ENCODE measurements at places on chromosomes 5 and 9.

GRCh38 chr9:123942542-123942941, 12.6 kb upstream of the DENND1A start:
- no peak for DNase-seq

DNA sequence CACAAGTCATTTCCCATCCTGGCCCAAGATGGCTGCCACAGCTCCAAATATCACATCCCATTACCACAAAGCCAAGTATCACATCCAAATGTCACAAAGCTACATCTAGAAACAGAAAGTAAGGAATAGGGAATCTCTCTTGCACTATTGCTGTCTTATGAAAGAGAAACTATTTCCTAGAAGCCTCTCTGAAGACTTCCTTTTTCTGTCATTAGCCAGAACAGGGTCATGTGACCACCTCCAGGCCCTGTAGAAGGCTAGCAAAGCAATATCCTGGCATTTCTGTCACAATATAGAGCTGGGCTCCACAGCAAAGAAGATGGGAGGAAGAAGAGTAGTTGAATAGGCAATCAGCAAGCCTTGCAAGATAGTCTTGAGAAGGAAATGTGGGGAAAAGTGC, 99.2 kb downstream of the SH3TC2 start:
- DNase-seq: no peak

- no peak for DNase-seq
Observed at GRCh38 chr9:36110434-36110833, 26.1 kb upstream of the GLIPR2 start.

GRCh38 chr5:103272377-103272776, 13.8 kb downstream of the MACIR start:
- no peak for DNase-seq

- DNase-seq: peak; percentile 26
Observed at GRCh38 chr9:130466537-130467217, 21.9 kb downstream of the ASS1 start.

DNA sequence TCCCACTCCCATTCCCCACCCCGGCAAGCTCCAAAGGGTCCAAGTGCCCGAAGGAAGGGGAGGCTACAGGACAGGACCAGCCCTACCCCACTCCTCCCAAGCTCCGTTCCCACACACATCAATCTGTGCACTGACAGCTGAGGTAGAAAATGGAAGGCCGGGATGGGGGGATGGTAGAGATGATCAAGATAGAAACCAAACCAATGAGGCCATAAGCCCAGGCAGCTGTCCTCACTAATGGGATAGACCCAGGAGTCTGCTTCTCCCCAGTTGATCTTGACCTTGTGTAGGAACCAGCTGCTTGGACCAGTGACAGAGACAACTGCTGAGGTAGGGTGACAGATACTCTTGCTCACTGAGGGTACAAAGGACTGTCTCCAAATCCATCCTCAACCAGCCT, 38.6 kb downstream of the B4GALT1 start:
- no peak for DNase-seq

DNA sequence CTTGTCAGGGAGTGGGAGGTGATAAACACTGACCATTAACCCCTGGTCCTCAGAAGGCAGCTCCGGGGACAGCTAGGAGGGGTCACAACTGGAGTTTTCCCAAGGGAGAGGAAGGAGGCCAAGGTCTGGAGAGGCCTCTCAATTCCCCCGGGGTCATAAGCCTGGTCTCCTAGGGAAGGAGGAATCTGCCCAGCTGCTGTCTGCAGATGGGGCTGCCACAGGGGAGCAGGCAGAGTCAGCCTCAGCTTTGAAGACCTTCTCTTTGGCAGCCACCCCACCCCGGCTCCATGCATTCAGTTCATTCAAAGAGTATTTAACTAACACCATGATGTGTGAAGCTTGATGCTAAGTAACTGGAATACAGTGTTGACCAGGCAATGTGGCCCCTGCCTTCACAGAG, 74.6 kb upstream of the HSPA9 start:
- DNase-seq: no peak

- no peak for DNase-seq
Observed at GRCh38 chr5:26791021-26791420, 247.4 kb downstream of the CDH9 start.

GRCh38 chr5:159340511-159340910, 10.2 kb upstream of the IL12B start:
- no peak for DNase-seq

GRCh38 chr9:18297056-18297841, 176.7 kb upstream of the ADAMTSL1 start:
- peak; percentile 25 for DNase-seq

GRCh38 chr5:37272511-37272910, 23.3 kb upstream of the CPLANE1 start:
- DNase-seq: no peak

DNA sequence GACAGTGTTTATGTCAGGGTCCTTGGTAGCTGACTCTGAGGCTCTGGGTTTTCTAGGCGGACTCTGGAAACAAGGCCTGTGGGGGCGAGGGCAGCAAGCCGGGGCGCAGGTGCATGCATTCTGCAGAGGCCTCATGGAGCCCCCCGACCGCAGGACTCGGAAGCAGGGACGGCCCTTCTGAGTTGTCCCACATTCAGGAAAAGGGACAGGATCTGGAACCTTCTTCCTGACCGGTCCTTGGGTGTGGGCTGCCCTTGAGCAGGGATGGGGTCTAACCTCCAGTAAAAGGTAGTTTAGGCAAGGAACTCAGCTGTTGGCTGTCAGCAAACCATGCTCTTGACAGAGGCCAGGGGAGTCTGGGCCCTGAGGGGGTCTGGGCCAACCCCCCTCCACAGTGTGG, 7.4 kb upstream of the COL5A1 start:
- DNase-seq: no peak

DNA sequence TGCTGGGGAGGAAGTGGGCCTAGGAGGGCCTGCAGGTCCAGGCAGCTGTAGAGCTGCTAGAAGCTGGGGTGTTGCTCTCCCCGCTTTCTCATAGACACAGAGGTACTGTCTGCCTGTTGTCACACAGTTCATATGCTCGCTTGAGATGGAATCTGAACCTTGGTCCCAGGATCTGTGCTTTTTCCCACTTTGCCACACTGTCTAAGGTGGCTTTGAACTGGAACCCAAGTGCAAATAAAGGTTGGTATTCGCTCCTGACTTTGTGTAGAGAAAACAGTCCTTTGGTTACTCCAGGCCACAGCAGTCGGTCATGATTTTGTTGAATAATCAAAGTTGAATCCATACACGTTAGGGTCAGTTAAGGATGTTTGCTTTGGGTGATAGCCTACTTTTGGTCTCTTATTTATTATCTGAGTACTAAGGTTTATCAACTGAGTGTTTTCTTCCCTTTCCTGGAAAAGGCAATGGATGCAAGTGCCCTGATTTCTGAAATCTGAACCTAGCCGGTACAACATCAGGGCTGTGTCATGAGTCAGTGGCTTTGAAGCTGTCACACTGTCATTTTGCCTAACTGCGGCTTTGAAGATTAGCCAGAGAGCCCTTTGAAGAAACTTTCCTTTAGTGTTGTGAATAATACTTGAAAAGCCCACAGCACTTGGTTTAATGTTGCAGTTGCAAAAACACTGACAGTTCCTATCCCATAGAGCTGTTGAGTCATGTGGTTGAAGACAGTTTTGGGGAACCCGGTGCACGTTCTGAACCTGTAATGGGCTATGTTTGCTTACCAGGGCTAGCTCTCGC, 41.3 kb downstream of the HABP4 start:
- DNase-seq: no peak

DNA sequence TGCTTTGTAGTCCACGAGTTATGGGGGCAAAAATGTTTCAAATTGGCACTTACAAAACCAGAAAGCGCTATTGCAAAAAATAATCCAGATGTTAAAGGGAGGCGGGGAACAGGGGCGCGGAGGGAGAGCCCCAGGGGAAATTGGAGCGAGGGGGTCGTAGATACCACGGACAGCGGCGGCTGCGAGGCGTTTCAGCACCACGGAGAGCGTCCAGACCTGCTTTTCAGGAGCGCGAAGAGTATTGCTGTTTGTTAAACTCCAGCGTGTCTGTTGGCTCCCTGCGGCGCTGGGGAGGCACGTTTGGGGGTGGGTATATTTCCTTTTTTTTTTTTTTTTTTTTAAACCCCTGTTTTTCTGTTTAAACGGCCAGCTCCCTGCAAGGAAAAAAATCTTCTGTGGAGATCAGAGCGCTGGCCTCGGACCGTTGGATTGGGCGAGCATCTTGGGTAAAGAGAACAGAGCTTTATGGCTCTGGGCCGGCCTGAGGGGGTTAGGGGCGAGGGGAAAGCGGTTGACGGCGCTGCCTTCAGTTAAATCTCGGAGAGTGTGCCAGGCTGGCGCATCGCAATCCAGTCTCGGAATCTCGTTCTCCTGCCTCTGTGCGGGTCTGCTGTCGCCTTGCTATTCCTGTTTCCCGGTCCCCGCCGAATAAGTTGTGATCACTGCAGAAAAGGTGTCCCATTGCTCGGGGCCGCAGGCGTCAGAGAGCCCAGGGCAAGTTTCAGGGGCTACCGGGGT, at the start of gene GLRA1:
Gene GLRA1, minus strand, starts transcription at position 288 of the 738 bp plus-strand sequence. CDS start 302 bp downstream, outside the sequence.
- no peak for DNase-seq

DNA sequence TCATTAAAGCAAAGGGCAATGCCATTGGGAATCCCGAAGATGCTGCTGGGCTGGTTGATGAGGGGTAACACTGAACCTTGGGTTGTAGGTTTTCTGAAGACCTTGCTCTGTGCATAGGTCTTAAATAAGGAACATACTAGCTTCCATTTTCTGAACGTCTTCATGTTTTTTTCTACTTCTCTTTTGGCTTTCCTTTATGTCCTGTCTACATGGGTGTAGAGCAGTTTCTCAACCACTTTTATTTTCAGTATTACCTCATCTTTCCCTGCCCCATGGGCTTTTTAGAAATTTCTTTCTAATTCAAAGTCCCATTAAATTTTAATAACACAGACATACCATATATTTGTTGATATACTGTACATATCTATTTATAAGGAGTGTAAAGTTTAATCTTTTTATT, at the start of gene IFNA14:
Gene IFNA14, minus strand, starts transcription at position 95 of the 400 bp plus-strand sequence. Its CDS starts 70 bp downstream, at position 25.
- no peak for DNase-seq

GRCh38 chr5:122581629-122582028, 193.3 kb upstream of the SNX2 start:
- no peak for DNase-seq

- no peak for DNase-seq
Observed at GRCh38 chr9:96281641-96282040, 20.3 kb downstream of the HSD17B3 start.

DNA sequence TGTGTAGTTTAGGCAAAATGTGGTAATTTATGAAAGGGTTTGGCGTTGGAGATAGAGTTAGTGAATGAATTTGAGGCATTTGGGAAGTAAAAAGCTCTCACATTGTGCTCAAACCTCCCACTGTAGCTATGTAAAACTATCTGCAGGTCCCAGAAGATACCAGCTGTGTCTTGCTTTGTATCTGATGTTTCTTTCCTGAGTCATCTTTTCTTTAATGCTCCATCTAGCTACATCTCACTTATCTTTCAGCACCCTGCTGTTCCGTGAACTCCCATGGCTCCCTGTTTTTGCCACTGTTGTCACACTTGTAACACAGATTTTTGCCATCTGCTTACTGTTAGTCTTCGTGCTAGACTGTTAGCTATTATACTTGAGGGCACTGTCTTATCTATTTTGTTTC, 253.1 kb downstream of the NPR3 start:
- DNase-seq: no peak

DNA sequence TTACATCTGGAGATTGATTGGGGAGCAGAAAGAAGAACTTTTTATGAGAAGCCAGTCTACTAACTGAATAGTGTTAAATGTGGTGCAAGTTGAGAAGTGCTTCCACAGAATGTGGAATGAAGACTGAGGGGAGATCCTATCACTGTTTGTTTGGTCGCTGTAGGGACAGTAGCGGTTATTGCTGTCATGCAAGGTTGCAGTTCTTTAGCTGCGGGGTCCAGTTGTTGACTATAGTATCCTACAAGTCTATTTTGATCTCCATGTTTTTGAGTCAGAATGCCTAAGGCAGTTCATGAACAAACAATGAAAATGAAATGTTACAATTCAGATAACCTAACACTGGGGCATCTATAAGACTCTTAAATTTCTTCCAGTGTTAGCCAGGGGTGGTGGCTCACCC, 45.3 kb upstream of the PDZD2 start:
- DNase-seq: no peak

DNA sequence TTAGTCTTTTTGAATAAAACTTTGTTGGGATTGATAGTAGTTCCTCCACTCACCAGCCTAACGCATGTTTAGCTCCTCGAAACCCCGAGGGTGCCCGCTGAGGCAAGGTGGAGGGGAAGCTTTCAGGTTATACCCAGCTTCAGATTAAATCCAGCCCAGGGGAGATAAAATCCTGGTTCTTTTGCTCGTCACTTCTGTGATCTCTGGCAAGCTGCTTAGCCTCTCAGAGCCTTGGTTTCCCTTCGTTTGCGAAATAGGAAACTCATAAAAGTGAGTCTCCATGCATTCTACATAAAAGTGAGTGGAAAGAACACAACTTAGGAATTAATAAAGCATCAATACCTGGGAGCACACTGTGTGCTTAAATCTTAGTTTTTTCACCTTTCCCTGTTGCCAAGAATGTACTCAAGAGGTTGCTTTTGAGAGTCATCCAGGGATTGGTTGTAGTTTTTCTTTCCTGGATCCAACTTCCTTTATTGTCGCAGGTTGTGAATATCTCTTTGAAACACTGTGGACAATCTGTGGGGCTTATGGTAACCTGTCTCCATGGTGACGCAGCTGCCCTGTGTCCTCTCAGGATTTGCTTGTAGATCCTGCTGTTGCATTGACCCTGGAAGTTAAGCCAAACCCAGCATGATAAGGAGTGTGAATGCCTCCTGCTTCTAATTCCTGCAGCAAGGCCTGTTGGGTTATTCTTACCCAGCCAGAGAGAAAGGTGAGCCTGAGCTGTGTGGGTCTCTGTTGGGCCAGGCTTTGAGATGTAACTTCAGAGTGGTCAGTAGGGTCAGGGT, 2.0 kb downstream of the GALNT12 start:
- DNase-seq: no peak

- DNase-seq: no peak
Observed at GRCh38 chr5:32604800-32605765, 19.7 kb downstream of the SUB1 start.

GRCh38 chr5:95936812-95937397, 24.7 kb downstream of the ELL2 start:
- DNase-seq: no peak

DNA sequence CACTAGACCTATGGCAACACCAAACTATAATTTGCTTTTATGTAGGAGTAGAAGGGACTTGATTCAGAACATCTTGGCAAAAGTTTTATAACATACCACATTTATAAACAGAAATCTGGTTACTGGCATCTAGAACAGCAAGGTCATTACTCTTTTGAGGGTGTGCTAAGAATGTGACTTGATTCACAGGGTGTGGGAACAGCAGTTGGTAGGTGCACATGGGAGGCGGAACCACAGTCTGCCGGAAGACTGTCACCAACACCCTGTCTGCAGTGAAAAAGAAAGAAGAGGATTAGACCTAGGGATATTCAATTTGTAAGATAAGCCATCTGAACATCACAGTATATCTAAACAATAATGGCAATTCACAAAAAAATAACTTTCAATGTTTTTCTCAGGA, 23.0 kb downstream of the ELP1 start:
- no peak for DNase-seq

DNA sequence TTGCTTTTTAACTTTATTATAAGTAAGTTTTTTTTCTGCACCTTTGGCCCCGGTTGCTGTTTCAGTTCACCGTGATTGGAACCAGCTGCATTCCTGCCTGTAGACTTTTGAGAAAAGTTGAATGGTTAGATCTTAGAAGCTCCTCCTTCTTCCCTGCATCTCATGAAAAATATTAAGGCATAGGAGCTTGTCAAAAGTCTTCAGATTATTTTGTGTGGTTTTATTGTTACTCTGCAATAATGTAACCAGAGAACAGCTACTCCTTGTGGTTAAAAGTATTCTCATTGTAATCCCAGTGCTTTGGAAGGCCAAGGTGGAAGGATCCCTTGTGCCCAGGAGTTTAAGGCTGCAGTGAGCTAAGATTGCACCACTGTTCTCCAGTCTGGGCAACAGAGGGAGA, 3.3 kb upstream of the SLC2A8 start:
- no peak for DNase-seq

Data from NCI-H1092 treated with DMSO at 0.1 percent for 48 hours (cell line).